ENCODE measurements at places on chromosomes 5 and 9. TPM values are rescaled to one million over a fixed set of nuclear protein-coding genes. Genes with fewer than 3 reads are reported as not detected.

- DNase-seq, result no peak
Measured at GRCh38 chr5:64457846-64458245, 48.0 kb upstream of the RGS7BP start.

DNA sequence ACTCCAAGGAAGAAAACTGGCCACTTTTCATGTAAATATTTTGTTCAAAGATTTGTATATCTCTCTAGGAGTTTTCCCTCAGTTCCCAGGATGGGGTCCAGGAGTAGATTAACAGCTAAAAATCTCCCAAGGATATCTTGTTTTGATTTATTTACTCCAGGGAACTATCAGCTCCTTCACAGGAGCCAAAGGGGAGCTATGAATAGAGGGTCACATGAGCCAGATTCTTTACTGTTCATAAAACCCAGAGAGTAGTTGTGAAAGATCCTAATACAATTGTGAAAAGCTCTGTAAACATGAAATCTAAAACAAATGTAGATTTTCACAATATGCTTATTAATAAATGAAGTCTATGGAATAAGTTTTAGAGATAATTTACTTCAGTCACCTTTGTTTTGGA is 16.9 kb downstream of the DIMT1 start:
- no peak for DNase-seq

DNA sequence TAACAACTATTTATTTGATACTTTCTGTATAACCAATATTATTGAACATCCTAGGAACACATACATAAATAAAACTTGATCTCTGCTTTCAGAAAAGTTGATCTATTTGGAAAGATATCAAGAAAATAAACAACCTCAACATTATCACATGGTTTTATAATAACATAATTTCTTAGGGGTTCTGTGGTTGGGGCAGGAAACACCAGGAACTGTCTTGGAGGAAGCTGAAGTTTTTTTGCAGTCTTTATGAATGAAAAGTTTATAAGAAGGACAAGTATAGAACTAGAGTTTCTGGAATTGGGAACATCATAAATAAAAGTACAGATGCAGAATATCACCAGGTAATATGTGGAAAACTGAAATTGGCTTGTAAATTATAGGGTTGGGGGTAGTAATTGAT is 296.1 kb downstream of the TAF11L14 start:
- DNase-seq, result no peak

DNA sequence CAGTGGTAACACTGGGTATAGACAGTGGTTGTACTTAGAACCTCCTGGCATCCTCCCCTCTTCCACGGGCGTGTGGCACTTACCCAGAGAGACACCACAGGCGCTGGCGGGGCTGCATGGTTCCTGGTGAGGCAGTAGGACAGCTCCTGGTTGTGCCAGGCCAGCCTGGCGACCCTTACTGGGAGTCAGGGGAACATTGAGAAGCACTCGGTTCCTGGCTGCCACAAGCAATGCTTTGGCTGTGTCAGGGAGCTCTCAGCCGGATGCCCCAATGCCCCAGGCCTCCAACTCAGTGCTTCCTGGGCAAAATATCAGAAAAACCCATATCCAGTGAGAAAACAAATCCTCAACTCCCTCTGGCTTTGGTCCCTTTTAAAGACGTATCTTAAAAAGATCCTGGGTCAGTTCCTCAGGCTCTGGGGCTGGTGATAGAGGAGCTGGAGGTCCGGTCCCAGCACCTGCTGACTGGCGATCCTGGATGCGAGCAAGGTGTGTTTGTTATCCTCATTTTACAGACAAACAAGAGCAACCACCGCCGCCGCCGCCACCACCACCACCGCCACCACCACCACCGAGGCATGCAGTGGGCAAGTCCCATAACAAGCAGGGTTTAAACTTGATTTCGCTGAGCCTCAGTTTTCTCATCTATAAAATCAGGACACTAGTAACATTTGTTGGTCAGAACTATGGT is 4.2 kb downstream of the NKX2-5 start:
- no peak for DNase-seq

GRCh38 chr5:32771037-32771436 is 59.9 kb downstream of the NPR3 start:
- no peak for DNase-seq

FSTL4 gene
- not detected for total RNA-seq

TAF11L3 gene
- total RNA-seq, result not detected

DNA sequence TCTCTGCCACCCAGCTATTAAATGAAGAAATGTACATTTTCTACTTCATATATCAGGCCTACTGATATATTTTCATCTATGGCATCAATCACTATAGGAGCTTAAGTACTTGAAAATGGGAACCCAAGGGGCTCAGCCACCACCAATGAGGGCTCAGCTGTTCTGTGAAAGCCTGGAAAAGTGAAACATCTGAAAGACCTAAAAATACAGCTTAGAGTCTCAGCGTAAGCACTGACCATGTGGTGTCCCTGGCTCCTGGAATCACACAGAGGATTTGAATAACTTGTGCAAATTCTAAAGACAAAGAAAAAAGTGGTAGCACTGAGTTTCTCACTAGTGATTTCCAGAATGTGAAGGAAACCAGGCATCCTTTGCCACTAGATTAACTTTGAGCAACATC is 64.5 kb downstream of the PTPRD start:
- DNase-seq, result no peak

DNA sequence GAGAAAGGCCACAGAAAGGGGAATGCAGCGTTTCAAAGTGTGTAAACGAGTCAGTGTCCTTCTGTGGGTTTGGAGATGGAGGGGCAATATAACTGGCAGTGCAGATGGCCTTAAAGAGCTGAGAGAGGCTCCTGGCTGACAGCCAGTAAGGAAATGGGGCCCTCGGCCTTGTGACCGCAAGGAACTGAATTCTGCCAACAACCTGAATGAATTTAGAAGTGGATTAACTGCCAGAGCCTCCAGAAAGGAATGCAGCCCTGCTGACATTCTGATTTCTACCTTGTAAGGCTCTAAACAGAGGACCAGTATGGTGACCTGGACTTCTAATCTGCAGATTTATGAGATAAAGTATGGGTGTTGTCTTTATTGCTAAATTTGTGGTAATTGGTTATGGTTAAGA is 17.5 kb upstream of the NREP start:
- DNase-seq, result no peak
